ENCODE measurements at places on chromosomes 6 and 20.

DNA sequence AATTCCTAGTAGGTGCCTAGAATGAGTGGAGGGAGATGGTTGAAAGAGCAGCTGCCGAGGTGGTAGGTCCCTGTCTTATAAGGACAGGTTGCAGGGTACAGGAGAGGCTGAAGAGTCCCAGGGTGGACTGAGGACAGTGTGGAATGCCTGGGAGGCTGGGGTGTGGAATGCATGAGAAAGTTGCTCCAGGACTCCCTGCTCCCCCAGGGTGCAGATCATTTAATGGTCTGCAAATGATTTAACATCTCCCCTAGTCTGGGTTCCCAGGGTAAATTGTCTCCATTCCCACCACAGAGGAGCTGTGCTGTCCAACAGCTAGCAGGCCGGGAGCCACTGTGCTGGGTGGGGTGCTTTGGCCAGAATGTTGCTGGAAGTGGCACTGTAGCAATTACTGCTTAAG, 76.0 kb downstream of the CD83 start:
- DNase-seq, result no peak

DNA sequence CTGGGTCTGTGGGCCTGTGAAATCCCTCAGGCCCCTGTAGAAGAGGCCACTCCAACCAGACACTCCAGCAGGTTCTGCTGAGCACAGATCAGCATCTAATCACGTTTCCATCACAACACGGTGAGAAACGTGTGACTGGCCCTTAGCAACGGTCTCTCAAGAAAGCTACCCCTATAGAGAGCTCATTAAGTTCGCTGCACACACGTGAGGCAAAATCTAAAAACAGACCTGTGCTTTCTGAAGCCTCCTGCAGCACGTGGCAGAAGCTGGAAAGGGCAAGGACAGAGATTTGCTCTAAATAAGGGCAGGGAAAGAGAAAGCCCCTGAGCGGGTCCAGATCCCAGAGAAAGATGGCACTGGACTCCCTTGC, 56.5 kb downstream of the GPR6 start:
- no peak for DNase-seq

- no peak for DNase-seq
These were observed 49.6 kb upstream of the PHIP start for GRCh38 chr6:79127660-79128059.

GRCh38 chr6:126804332-126805064, 314.0 kb upstream of the RSPO3 start:
- DNase-seq, result no peak

DNA sequence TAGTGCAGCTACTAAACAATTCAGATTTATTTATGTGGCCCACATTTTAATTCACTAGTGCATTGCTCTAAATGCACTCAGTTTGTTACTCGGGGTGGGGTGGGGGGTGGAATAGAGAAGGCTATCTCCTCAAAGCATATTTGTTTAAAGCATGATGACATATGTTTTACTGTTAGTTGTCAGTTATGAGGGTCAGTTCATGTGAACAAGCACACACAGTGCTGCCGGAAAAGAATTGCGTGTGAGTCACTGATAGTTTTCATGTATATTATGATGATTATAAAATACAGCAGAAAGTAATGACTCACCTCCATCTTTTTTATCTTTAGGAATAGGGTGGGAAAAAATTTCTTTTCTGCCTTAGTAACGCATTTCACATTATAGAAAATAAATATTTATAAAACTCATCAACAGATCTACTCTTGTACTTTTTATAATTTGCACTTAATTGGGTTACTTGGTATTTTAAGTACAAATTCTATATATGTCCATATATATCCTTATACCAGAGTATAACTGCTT, 42.2 kb upstream of the STXBP5 start:
- DNase-seq, result no peak

- no peak for DNase-seq
These were observed 32.2 kb upstream of the ERVFRD-1 start for GRCh38 chr6:11143394-11144371.

DNA sequence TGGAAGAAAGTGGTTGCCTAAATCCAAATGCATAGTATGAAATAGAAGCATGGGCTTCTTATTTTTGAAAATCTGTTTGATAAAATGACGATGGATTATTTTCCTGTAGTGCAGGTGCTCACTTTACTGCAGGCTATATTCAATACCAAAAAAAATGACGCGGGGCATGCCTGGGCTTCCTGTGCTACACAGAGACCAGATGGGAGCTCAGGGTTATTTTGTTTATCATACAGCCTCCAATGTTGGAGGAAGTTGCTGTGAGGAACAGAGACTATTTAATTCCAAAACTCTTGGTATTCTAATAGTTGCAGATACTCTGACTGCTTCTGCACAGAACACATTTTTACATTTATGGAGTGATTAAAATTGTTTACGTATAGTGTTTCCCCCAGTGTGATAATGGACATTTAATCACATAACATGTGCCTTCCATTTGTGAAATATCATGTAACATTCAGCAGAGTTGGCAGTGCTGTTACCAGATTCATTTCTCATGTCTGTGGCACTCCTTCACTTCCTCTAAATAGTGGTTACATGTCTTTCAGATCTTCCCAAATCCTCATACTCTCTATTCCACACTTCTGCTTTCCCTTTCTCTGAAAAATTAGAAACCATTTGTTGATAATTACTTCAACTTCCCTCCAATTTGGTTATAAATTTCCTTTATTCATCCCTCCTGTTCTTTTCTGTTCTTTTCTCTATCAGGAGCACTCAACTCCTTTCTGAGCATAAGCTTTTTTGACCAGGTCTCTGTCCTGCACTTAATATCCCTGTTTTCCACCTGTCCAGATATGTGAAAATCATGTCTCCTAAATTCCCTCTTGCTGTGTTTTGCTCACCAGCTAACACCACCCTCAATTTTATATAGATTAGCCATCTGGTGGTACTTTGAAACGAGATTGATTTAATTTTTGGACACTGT, 121.6 kb downstream of the ADGRB3 start:
- DNase-seq, result no peak
